ENCODE measurements at places on chromosomes 16 and 17. TPM values are rescaled to one million over a fixed set of nuclear protein-coding genes. Genes with fewer than 3 reads are reported as not detected.

DNA sequence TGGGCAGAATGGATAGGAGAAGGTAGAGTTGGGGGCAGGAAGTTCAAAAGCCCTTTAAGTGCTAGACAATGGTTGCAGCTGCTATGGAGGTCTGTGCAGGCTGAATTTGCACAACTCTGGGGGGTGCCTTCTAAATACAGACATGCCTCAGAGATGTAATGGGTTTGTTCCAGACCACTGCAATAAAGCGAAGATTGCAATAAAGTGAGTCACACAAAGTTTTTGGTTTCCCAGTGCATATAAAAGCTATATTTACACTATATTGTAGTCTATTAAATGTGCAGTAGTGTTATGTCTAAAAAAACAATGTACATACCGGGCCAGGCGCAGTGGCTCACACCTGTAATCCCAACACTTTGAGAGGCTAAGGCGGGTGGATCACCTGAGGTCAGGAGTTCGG lies 60.5 kb upstream of the MYOCD start:
- no peak for DNase-seq

DNA sequence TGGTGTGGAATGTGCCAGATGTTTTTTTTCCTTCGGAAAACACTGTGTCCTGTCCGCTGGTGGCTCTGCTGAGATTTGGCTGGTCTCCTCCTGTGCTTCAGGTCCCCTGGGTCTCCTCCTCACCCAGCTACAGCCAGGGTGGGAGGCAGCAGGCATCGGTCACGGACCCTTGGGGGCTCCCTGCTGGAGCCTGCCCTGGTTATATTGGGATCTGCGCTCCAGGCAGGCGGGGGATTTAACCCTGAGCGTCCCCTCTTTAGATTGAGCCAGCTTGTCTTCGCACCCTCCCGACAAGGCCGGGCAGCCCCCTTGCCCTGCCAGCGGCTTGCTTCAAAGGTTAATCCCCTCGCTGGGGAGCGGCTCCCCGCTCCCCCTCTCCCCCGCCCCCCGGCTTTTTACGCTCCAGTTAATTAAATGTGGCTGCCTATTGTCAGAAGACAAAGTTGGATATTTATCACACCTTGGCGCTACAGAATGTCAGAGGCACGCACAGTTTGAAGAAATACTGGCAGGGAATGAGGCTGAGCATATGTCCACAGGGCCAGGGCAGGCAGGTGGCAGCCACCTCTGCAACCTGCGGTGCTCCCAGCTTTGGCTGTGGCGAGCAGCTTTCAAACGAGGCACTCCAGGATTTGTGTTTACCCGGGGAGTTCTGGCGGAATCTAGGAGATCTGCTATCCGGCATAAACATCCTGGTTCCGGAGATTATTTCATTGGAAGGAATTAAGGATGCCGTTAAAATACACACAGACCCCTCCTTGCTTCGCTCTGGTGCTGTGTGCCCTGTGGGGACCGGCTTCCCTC lies 38.2 kb upstream of the GSE1 start:
- no peak for DNase-seq

- DNase-seq, result no peak
Measured at GRCh38 chr16:27319257-27319965, 5.6 kb downstream of the IL4R start.

DNA sequence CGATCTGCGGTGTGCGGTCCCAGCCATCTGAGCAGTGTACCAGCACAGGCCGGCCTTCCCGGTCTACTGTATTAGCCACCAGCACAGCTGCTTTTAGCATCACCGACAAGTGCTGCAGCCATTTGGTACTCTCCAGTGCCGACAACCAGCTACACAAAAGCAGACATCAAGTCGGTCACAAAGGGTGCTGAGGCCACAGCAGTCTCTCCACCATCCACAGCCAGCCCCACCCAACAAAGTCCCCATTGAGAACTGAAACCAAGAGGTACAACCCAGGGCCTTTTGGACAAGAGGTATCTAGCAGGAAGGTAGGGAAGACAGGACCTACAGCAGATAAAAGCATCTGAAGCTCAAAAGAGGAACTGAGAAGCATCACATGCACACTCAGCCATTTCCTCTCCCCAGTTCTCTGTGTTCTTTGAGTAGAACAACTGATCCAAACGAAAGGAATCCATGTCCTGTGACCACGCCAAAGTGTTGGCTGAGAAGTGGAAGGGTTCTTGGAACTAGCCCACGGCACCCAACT lies 9.5 kb downstream of the MTMR4 start:
- no peak for DNase-seq

- DNase-seq, result no peak
Measured at GRCh38 chr16:6038941-6039645, 941.5 kb upstream of the EEF2KMT start.

- DNase-seq, result no peak
Measured at GRCh38 chr17:33564146-33564545, 271.1 kb upstream of the ASIC2 start.

- DNase-seq, result no peak
Measured at GRCh38 chr17:45286286-45286685, 24.4 kb upstream of the SPATA32 start.

DNA sequence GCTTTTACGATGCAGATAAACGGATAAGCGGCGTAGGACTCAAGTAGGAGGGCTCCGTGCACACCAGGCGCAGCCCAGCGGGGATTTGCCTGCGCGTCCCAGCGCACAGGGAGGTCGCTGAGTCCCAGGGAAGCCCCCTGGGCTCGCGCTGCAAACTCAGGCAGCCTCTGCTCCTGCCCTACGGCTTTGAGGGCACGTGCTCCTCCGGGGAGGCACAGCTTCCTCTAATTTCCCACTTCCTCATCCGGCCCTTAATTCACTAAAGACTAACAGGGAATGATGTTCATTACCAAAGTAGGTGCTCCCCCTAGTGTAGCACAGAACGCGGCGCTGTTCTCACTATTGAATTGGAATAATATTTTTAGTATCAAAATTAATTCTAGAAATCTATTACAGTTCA lies 825.4 kb downstream of the KCNJ18 start:
- no peak for DNase-seq

DNA sequence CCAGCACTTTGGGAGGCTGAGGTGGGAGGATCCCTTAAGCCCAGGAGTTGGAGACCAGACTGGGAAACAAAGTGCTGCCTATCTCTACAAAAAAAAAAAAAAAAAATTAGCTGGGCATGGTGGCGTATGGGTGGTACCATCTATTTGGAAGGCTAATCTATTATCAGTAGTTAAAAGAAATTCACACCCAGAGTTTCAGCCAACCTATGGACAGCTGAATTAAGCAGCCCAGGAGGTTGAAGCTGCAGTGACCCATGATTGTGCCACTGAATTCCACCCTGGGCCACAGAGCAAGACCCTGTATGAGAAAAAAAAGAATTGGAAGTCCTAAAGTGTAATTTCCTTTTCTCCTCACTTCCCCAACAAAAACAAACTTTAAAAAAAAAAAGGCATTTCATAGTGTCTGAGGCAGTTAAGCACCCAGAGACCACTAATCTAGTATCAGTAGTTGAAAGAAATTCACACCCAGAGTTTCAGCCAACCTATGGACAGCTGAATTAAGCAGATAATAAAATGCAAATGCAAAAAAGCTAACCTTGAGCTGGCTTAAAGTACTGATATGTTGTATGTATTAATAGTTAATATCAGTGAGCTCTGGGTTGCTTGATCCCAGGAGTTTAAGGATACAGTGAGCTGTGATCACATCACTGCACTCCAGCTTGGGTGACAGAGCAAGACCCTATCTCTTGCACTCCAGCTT lies 18.1 kb downstream of the CLTC start:
- no peak for DNase-seq

GRCh38 chr16:7086822-7087616 lies 245.6 kb upstream of the RBFOX1 start:
- peak; percentile 2 for DNase-seq

DNA sequence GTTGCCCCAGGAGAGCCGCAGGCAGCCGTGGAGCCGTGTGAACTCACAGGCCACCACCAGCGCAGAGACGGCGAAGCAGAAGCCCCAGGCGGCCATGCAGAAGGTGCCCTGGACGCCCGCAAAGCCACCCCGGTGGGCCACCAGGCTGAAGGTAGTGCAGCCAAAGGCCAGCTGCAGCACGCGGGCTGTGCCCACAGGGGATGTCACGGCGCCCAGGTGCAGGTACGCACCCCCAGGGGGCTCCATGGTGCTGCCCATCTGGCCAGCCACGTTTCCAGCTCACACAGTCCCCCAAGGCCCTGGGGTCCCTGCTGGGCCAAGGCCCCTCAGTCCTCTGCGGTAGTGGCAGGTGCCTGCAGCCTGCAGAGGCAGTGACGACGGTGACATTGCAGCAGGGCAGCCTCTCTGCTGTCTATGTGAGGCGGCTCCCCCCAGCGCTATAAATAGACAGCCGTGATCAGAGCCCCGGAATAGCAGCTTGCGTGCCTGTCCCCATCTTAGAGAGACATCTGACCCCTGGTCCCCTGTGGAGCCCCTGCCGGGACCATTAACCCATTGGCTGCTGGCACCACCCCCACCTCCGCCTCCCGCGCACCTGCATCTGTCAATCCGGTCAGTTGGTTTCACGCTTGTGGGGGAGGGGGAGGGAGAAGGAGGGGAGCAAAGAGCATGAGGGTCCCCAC lies 4.5 kb upstream of the PYCR1 start:
- no peak for DNase-seq

DNA sequence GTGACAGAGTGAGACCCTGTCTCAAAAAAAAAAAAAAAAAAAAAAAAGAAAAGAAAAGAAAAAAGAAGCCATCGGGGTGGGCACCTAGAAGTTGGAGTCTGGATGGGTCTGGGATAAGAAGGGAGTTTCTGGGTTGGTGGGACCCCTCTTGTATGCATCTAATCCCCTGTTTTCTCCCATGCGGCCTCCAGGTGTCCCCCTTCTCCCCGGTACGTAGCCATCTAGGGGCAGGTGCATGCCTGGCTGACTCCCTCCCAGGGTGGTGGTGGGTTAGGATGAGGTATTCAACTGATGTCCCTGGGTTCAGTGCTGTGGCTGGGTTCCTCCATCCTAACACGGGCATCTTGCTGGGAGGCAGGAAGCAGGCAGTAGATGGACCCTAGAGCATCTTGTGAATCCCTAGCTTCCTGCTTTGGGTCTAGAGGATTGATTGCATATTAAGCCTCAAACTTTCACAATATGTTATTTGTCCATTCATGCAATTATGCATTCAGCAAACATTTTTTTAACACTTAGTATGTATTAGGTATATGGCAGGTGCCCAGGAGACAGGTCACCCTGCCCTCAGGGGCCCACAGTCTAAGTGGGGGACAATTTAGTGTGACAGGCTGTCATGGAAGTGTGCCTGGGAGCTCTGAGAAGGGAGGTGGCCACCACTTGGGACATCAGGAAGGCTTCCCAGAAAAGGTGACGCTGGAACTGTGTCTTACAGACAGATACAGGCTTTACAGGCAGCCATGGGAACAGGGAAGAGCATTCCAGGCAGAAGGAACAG lies 13.1 kb downstream of the FMNL1 start:
- no peak for DNase-seq

DNA sequence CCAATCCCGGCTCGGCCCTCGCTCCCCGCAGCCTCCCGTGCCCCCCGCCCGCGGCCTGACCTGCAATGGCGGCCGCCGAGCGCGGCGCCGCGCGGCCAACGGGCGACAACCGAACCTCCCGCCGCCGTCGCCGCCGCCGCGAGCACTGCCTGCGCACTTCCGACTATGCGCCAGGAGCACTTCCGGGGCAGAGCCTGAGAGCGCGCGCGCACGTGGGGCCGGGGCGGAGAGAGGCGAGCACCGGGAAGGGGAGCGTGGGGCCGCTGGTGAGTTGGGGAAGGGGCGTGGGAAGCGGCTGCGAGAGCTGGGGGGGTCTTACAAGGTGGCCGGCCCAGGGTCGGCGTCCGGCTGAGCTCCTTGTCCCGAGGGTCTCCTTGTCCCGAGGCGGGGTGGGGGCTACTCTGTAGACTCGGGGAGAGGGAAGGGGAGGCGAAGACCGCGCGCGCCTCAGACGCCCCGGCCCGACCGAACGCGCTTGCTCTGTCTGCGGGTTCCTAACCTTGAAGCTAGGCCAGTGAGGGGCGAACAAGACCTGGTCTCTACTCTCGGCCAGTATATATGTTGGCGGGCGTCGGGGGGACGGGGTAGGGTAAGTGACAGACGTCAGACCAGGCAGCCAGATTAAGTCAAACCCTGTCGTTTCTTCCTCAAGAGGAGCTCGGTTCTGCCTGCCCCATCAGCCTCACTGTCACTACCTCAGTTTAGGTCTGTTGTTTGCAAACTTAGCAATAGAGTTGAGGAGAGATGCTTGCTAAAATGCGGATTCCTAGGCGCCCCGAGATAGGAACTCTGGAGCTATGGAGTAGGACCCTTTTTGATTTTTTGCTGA lies at the start of the genes CHTF8 and UTP4:
Gene CHTF8 (minus strand): TSS at position 165 of the 829 bp plus-strand sequence. CDS start 11,130 bp downstream, outside the sequence.
Gene UTP4 (plus strand): TSS at position 226 of the 829 bp plus-strand sequence. CDS start 811 bp downstream, outside the sequence.
- DNase-seq, result no peak

DNA sequence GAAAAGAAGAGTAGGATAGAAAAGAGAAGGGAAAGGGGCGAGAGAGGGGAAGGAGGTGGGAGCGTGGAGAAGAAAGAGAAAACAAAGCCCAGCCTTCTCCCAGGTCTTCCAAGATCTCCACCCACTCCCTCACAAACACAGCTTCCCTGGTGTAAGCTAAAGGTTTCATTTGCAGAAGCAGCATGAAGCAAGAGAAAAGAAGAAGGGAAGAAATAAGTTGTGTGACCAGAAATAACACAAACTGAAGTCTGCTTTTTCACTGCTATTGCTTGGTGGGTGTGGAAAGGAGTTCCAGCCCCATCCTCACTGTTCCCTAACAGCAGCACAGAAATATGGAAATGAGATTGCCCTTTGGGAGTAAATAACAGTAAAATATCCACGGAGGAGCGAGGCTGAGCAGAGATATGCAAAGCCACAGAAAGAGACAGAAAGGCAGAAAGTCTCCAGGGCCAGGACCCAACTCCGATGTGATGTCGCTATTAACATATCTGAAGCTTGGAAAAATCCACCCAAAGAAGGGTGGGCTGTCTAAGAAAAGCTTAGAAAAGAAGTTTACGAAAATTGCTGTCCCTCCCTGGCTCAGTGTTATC lies 10.3 kb upstream of the GAS7 start:
- no peak for DNase-seq

DNA sequence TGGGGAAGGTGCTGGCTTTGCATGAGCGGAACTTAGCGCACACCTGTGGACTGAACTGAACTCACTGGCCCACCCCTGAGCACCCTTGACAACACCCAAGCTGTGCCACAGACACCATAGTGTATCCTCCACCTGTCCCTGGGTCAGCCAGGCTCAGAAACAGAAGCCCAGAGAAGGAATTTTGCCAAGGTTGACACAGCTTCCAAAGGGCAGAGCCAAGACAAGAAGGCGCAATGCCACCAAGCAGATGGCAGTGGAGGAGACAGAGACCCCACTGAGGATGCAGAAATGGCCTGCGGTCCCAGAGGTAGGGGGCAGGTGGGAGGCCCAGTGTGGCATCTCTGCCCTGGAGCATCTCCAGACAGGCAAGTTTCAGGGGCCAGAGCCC lies 169.0 kb downstream of the ENGASE start:
- DNase-seq, result no peak

Gene SOX8
- 3.7 TPM for polyA plus RNA-seq

Gene CA7
- polyA plus RNA-seq, result not detected

Gene HEATR9
- not detected for polyA plus RNA-seq

Gene PHOSPHO1
- 1.3 TPM for polyA plus RNA-seq
